D341Med (cell line): ENCODE measurements at places on chromosomes 2 and 18.

DNA sequence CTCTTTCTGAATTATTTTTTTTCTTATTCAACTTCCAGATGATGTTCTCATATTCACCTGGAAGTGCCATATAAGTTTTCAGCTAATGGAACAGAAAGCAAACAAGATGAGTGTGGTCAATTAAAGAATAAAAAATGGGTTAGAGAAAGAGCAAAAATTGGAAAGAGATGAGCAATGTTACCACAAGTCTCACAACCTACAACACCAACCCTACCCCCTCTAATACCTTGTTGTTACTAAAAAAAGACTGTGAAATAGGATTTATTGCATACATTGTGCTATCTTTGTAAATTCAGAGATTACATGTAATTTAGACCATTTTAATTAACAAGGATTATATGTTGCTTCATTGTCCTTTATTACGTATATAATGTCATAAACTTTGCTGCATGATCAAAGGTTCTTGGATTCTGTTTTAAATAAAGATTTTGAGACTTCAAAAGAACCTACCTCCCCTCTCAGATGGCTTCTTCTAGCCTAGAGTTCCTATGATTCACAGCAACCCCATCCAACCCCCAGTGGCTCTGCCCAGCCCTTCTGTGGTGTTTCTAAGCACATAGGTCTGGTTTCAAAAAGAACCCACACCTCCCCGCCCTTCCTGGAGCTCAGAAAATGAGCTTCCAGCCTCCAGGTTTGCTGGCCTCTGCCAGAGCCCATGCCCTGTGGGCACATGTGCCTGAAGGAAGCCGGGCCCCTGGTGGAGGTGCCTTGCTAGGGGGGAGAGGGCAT lies 24.7 kb downstream of the LGALSL start:
- DNase-seq, result no peak

DNA sequence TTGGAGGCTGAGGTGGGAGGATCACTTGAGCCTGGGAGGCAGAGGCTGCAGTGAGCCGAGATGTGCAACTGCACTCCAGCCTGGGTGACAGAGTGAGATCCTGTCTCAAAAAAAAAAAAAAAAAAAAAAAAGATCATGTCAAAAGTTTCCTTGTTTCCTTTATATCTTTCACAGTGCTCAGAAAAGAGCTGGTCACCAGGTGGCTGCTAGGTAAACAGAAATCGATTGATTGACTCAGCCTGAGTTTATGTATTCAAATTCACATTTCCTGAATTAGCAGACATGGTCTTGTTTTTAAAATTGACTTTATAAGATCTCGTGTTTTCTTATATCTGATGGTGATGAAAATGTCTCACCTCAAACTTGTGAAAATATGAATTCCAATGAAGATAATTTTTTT lies 261.8 kb upstream of the FANCL start:
- no peak for DNase-seq

DNA sequence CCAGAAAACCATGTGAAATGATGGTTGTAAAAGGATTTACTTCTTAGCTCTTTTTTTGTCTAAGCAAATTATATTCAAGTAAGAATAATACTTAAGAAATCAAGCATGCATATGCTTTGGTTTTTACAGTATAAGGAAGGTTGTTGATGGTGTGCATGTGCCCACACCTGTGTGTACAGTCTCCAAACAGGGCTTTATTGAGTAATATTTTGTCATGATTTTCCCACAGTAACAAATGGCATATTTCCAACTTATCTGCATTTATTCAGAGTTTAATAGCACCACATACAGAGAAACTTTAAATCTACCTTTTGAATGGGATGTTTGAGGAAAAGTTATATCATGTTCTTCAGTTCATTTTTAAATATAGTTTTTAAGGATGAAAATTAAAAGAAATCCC lies 76.5 kb upstream of the DSG1 start:
- DNase-seq, result no peak

DNA sequence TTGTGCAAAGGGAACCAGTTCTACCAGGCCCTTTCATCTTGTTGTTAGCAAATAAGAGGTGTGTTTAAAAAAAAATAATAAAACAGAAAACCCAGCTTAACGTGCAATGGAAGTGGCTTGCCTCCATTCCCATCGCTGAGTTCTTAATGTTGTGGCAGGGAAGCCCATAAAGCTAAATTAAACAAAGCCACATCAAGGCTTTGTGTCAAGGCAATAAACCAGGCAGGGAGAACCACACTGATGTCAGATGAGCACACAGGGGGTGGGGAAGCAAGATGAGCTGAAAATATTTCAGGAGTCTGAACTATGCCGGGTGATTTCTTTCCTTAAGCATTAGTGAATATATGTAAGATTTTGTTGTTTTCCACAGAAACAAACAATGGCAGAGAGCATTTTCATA lies 73.5 kb downstream of the PHLPP1 start:
- DNase-seq, result no peak

DNA sequence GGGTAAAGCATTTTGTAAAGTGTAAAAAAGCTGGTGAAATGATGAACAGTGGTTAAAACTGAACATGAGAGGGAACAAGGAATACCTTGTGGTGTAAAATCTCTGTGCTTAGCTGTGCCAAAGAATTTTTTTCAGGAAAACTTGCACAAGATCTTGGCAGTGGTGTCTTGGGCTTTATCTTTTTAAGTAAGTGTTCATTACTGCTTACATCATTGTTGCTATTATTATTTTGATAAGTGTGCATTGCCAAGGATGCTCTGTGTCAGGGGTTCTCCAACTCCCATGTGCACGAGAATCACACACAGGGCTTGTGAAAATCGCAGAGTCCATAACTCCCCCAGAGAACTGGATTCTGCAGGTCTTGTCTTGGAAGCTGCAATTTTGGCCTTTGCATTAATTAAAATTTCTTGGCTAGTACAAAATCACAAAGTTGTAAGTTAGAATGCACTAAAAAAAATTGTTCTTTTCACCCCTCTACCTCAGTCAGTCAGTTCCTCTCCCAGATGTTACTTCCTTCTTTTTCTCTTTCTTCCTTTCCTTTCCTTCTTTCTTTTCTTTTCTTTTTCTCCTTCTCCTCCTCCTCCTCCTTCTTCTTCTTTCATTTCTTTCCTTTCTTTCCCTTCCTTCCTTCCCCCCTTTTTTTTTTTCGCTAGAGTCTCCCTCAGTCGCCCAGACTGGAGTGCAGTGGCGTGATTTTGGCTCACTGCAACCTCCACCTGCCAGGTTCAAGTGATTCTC lies 37.8 kb downstream of the GATA6 start:
- DNase-seq, result no peak

DNA sequence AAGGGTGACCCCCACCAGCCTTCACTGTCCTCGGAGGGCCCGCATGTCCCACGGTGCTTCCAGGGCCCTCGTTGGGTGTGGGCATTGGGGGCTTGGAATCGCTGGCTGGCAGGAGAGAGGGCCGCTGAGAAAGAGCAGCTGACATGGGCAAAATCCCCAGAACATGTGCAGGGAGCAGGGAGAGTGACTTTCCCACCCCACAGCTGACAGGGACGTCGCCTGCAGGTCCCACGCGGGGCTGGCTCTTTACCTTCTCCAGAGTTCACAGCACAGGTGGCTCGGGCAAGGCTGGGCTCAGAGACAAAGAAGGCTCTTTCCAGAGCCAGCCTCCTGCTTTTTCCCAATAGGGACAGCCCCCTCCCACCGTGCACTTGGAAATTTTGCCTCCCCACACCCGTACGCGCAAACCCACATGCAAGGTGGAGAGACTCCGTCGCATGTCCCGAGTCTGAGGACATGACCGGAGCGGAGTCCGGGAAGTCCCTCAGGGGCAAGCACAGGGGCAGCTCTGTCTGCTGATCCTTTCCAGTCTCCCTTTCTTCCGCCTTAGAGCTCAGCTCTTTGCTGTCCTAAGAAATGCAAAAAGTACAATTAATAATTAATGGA lies 370.2 kb upstream of the MYT1L start:
- no peak for DNase-seq

GRCh38 chr2:168194784-168195522 lies 52.4 kb downstream of the STK39 start:
- no peak for DNase-seq

GRCh38 chr2:24482972-24483300 lies 8.1 kb upstream of the NCOA1 start:
- DNase-seq, result no peak
